ENCODE measurements at places on chromosomes 2 and 18.

GRCh38 chr2:216139884-216140283 lies 30.7 kb downstream of the XRCC5 start:
- DNase-seq, result peak; percentile 16

- DNase-seq, result no peak
Observed at GRCh38 chr18:25496544-25496943, 144.6 kb upstream of the ZNF521 start.

- no peak for DNase-seq
Observed at GRCh38 chr2:152920846-152921245, 202.4 kb downstream of the ARL6IP6 start.

DNA sequence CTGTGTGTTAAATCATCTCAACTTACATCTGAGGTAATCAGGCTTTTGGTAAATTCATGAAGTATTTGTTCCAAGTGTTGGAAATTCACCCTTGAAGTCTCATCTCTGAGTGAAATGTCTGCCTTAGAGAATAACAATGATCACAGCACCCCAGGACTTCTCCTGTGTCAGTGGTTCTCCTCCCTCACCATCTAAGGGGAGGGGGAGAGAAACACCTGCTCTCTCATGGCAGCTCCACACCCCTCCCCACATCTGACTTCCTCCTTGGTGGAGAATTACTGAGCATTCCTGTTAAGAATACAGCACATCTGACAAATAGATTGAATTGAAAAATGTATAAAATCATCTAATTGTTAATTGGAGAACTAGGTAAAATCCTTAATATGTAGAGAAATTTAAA lies 532.1 kb downstream of the RNF144A start:
- no peak for DNase-seq

DNA sequence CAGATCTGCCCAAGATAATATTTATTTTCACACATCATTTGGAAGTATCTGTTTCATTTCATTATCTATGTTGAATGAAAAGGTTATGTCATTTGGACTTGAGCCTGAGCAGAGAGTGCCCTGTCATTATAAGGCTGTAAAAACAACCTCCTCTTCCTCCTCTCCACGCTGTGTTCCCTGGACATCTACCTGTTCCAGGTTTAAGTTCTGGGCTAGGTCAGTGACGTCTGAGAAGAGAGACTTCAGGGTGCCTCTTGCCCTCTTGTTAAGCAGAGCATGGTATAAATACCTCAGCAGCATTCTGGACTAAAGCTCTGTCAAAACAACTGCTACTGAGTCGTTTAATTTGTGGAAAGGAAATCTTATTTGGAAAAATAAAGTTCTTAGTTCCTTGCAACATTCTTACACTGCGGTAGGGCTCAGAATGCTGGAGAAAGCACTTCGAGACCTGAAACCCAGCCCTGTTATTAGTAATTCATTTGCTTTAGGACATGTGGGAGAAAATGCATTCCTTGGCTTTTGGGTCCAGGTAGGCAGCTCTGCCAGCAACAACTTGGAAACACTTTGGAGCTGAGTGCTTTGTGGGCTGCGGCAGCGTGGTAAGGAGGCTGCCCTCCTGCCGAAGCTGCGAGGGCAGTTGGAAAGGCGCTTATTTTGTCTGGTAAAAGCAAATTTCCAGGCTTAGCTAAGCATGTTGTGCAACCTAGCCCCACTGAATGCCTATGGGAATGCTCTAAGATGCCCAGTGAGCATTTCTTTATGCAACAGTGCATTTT lies 91.8 kb upstream of the NEDD4L start:
- no peak for DNase-seq

GRCh38 chr18:76456823-76457222 lies 38.2 kb downstream of the ZNF516 start:
- DNase-seq, result no peak

DNA sequence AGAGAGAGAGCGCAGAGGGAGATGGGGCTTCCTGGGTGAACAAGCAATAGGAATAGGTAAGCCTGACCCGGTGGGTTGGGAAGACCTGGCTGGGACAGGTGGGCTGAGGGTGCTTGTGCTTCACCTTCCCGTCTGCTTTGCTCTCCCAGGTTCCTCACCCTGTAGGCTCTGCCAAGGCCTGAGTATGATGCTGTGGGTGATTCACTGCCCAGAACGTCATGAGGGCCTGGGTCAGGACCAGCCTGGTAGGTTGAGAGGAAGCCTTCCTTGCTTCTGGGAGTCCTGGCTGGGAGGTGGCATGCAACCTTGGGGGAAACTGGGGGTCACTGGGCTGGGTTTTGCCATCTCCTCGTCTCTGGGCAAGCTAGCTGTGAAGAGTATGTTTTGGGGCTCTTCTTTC lies 220.2 kb upstream of the APCDD1 start:
- DNase-seq, result no peak
